ENCODE measurements at places on chromosomes 2 and 18.
A peak's percentile ranks its signal among the peaks of the same experiment; 100 is the strongest.

GRCh38 chr18:24942144-24942543, 409.8 kb downstream of the ZNF521 start:
- DNase-seq, result no peak

DNA sequence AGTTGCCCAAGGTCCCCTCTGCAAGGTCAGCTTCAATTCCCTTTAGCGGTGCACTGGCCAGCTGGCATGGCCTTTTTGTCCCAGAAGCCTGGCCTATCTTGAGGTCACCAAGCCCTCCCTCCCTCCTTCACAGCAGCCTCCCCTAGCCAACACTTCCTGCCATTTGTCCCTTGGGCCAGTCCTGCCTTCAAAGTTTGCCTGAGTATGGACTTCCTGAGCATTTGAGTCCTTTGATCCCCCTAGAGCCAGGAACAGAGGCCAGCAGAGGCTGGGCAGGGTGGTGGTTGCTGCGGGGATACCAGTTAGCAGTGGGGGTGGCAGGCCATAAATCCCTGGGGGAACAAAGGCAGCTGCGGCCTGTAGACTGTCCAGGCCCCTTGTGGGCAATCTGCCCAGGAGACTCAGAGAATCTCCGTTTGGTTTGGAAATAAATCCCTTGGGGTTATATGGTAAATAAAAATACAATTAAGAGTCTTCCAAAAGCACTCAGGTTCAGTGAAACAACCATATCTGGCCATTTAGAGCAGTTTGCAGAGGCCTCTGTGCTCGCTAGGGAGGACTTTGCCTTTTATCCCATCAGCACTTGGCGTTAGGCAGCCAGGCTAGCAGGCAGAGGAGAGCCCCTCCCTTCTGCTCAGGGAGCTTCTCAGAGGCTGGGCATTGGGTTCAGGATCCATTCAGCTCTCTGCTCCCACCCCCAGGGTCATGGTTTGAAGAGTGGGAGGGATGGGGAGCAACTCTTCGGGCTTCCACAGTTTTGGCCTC, 3.1 kb upstream of the HES6 start:
- DNase-seq, result peak; percentile 46

- peak; percentile 37 for DNase-seq
Observed at GRCh38 chr2:21422050-21422449, 298.3 kb downstream of the TDRD15 start.

DNA sequence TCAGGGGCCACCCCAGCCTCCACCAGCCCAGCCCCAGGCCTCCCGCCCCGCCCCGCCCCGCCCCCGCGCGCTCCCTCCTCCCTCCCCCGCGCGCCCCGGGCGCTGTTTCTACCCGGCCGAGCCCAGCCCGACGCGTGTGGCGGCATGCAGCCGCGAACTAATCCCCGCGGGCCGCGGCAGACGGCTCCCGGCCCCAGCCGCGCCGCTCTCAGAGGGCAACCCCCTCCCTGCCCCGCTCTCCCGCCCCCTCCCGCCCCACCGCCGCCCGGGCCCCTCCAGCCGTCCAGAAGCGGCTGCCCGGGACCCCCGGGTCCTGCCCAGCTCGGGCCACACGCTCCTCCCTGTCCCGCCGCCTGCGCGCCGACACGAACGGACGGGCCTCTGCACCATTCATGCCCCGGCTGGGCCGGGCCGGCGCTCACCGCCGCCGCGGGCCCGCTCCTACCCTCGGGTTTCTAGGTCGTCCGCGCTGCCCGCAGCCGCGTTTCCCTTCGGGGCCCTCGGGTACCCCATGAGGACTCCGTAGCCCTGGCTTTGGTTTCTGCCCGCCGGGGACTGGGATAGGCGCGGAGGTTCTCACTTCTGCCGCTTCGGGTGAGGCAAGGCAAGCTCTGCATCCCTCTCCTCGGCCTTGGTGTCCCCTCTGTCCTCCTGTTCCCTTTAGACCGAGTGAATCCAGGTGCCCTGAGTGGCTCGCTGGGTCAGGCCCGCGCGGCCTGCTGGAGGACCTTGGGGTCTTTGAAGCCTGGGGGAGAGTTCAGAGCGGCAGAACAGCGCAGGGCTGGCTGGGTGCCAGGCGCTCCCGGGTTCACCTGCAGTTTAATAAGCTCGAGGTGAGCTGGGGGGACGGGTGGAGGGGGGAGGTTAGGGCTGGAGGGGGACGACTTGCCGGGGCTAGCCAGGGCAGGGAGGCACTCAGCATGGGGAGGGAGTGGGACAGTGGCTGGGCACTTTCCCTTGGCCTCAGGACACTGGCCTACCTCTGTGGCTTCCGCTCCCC, 3.1 kb downstream of the WNT10A start:
- no peak for DNase-seq

DNA sequence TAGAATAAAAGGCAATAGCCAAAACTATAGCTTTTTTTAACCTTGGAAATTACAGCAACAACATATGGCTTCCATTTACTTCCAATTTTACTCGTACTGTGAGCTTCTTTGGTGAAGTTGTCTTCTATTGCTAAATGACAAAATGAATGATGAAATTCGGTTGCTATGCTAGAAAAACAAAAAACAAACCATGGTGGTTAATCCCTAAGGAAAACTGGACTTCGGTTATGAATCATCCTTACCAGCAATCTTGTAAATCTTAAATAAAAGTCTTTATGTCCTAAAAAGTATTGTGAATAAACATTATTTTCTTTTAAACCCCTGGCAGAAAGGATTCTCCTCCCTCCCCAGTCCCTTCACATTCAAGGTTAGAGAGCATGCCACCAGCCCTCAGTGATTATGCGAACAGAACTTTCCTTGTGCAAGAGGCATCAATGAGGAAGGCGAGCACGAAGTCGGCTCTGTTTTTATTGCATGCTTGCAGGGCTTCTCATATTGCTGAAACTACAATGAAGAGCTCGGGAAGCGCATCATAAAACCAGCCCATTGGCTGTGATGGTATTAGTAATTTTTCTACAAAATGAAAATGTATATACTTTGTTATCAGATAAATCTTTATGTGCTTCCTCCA, 62.9 kb downstream of the ZNF521 start:
- DNase-seq, result no peak

GRCh38 chr2:166163775-166164174, 36.0 kb upstream of the SCN1A start:
- no peak for DNase-seq

- DNase-seq, result no peak
Observed at GRCh38 chr2:26540961-26541360, 63.0 kb upstream of the OTOF start.

DNA sequence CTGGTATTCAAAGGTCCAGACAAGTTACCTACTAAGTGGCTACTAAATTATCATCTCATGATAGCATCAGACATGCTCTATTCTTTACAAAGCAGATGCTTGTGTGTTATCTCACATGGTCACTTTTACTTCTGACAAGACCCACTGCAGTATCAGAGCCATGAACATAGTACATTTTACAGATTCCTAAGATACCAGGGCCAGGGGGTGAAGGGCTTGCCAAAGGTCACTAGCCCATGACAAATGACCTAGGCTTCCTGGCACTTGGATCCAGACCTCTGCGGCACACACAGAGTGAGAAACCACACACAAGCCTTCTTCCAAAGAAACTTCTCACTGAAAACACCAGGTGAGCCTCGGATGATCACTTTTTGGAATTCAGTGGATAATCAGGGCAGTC, 446.8 kb downstream of the EIPR1 start:
- no peak for DNase-seq
